LHCN-M2 (cell line): ENCODE measurements at places on chromosomes 4 and X. TPM values are rescaled to one million over a fixed set of nuclear protein-coding genes. Genes with fewer than 3 reads are reported as not detected.

PPARGC1A gene
- 0.90 and 0.98 TPM in 2 replicates for total RNA-seq

HUWE1 gene
- total RNA-seq, result 63.3 and 76.3 TPM in 2 replicates

GPR143 gene
- total RNA-seq, result 0.17 TPM in 1 of 2 replicates, not detected in the other

KIAA1210 gene
- not detected in 2 replicates for total RNA-seq

OSTC gene
- 179 and 240 TPM in 2 replicates for total RNA-seq

ARAP2 gene
- not detected in 2 replicates for total RNA-seq

HOPX gene
- 0.26 and 0.92 TPM in 2 replicates for total RNA-seq

CXCR3 gene
- total RNA-seq, result not detected in 2 replicates

GABRG1 gene
- total RNA-seq, result not detected in 2 replicates

MAGEA8 gene
- total RNA-seq, result not detected in 2 replicates

BEND4 gene
- not detected in 2 replicates for total RNA-seq

OPN1LW gene
- total RNA-seq, result not detected in 2 replicates

GRK4 gene
- 4.7 and 6.7 TPM in 2 replicates for total RNA-seq

SGMS2 gene
- 80.2 and 98.9 TPM in 2 replicates for total RNA-seq

GAGE1 gene
- not detected in 2 replicates for total RNA-seq

SULT1E1 gene
- total RNA-seq, result not detected in 2 replicates

AFP gene
- total RNA-seq, result 0.58 TPM in 1 of 2 replicates, not detected in the other

PPEF1 gene
- total RNA-seq, result not detected in 2 replicates

CDKL2 gene
- total RNA-seq, result 0.06 and 1.0 TPM in 2 replicates

ITM2A gene
- not detected in 2 replicates for total RNA-seq

UTP3 gene
- 17.7 and 33.0 TPM in 2 replicates for total RNA-seq

PDZD4 gene
- 1.2 and 1.7 TPM in 2 replicates for total RNA-seq

GLRB gene
- 9.5 and 13.3 TPM in 2 replicates for total RNA-seq

ADH1A gene
- total RNA-seq, result not detected in 2 replicates

MAGEC3 gene
- 0.23 TPM in 1 of 2 replicates, not detected in the other for total RNA-seq

COL4A5 gene
- total RNA-seq, result 20.7 and 23.3 TPM in 2 replicates

TMPRSS11F gene
- total RNA-seq, result not detected in 2 replicates

ARHGAP6 gene
- total RNA-seq, result 4.7 and 5.2 TPM in 2 replicates

ANTXR2 gene
- 204 and 216 TPM in 2 replicates for total RNA-seq

COL25A1 gene
- 21.3 and 23.0 TPM in 2 replicates for total RNA-seq

KLHL34 gene
- not detected in 2 replicates for total RNA-seq

RTL3 gene
- total RNA-seq, result 0.06 and 0.29 TPM in 2 replicates
